ENCODE measurements at places on chromosomes 4 and X.
A peak's percentile ranks its signal among the peaks of the same experiment; 100 is the strongest.

GRCh38 chrX:130676861-130677260, 226.1 kb downstream of the ENOX2 start:
- no peak for ATAC-seq

DNA sequence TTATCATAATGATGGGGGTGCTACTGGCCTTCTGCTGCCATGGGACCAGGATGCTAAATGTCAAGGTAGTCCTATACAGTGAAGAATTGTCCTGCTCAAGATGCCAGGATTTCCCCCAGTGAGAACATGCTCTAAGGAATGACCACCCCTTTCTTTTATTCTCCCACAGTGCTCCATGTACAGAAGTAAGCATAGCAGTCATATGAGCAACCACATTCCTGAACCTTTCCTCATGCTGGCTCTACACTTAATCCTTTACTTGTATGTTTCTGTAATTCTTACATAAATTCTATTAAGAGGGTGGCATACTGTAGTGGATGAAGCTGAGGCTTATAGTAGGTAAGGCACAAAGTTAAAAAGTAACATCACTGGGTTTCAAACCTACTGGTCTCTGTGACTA, 20.2 kb downstream of the CYP2U1 start:
- ATAC-seq, result peak; percentile 78

DNA sequence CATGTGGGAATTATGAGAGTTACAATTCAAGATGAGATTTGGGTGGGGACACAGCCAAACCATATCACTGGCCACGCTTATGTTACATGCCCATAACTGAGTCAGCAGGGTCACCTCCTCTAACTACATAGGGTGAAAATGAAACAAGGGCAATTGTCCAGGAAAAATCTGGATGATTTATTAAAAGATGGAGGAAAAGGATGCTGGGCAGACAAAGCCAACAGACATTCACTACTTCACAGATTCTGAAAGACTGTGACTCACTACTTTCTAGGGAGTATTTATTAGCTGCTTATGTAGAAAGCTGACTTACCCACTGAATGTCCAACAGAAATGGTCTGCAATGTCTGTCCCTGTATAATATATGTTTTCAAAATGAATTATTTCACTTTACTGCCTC, 72.4 kb downstream of the APBB2 start:
- ATAC-seq, result peak; percentile 73

- ATAC-seq, result no peak
Measured at GRCh38 chr4:173217075-173217474, 48.5 kb downstream of the GALNT7 start.

Measured in SK-N-SH treated with all-trans-retinoic acid at 6 μM for 48 hours (cell line).